ENCODE measurements at places on chromosomes 1 and 21.

GRCh38 chr21:45123440-45123839, 49.1 kb downstream of the ADARB1 start:
- no peak for DNase-seq

- no peak for DNase-seq
These were observed 28.6 kb downstream of the KAZN start for GRCh38 chr1:14626869-14627607.

DNA sequence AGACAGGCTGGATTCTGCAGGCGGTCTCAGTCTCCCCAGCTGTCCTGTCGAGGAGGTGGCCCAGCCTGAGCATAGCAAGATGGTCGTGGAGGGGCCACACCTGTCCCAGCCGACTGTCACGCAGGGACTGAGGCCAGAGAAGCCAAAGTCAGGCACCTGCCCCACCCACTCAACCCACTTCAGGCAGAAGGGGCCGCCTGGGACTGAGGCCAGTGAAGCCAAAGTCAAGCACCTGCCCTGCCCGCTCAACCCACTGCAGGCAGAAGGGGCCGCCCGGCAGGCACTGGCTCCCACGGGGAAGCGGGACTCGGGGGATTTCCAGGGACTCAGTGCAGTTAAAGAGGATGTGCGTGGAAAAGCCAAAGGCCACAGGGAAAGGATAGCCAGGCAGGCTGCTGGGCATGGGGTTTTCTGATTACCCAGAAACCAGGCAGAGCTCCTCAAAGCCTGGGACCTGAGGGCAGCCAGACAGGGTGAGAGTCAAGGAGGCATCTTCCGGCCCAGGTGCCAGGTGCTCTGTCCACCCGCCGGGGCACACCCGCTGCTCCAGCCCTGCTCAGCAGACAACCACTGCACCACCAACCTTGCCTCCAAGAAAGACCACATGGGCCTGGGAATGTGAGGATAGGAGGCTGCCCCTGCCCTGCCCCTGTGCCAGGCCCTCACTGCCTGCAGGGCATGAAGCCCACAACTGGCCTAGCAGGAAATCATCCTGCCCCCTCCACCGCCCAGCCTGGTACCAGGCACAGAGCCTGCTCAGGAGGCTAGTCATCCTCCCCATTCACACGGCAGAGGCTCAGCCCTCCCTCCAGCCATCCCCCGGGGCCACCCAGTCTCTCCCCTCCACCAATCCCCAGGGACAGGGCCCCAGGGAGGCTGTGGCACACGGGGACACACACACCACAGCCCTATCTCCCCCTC, 41.0 kb downstream of the MEGF6 start:
- no peak for DNase-seq

DNA sequence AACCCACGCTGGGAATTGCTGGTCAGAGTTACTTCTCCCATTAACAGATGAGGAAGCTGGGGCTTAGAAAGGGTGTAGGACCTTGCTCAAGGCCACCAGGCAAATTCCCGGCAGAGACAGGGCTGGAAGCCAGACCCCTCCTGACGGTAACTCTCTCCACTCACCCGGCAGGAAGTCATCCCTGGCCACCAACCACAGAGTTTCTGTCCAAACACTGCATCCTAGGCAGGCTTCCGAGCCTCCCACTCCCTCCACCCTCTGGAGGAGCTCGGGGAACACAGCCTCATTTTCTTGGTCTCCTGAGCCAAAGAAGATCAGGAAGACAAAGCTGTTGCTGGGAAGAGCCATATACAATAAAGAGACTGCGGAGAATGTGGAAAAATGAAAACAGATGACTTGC, 25.0 kb upstream of the ZNF436 start:
- DNase-seq: no peak

DNA sequence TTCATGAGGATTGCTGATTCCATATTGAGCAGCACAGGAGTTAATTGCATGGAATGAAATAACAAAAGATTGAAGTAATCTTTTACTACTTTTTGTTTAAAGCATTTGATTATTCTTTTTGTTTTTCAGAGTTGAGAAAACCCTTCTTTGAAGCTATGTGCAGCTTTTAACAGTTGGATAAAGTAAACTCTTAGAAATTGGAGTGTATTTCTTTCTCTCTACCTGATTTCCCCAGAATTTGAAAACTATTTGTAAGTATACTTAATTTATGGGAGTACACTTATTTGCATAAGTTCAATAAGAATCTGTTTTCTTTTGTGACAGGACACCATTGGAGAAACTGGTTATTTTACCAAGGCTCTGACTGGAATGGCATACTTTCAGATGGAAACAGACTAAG, 133.6 kb downstream of the TRIM33 start:
- no peak for DNase-seq

- DNase-seq: no peak
These were observed 352.0 kb downstream of the USH2A start for GRCh38 chr1:216071262-216071661.

- no peak for DNase-seq
These were observed 3.3 kb downstream of the PTPRC start for GRCh38 chr1:198641966-198642668.

DNA sequence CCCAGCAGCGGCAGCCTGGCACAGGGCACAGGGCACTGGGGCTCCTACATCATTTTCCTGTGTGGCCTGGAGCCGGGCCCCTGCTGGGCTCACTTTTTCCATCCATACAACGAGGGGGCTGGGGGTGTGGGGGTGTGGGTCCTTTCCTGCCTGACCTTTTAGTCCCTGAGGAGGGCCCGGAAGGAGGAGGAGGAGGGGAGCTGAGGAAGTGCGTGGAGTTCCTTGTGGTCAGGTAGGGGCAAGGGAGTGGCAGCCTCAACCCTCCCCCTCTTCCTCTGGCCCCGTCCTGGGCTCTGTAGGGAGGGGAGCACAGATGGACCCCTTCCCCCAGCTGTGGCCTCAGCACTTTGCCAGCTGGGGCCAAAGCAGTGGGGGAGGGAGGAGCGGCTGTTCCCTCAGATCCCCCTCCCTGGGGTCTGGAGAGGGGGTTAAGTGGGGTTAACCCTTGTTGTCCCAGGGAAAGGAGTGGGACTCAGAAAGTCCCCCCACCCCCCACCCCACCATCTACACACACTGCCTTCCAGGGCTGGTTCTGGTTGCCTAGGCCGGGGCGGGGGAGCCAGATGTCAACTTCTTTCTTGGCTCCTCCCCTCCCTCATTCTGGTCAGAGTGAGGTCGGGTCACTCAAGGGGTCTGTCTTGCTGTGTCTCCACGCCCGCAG, 5.7 kb downstream of the NTRK1 start:
- DNase-seq: peak; percentile 34

GRCh38 chr1:39852214-39852791, 31.0 kb downstream of the TRIT1 start:
- no peak for DNase-seq

DNA sequence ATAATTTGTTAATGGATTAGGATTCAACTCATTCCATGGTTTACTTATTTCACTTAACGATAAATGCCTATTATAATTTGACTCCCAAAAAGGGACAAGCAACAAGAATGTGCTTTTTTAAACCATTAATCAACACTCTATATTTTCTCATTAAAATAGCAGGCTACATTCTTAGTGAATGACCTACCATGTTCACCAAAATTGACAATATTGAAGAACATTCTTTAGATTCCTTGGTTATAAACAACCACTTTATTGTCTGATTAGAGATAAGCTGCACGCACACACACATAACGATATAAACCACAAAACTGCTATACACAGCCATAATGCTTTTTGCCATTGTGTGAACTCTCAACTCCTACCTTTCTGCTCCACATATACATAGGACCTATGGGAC, 75.4 kb upstream of the LRRC7 start:
- DNase-seq: no peak

DNA sequence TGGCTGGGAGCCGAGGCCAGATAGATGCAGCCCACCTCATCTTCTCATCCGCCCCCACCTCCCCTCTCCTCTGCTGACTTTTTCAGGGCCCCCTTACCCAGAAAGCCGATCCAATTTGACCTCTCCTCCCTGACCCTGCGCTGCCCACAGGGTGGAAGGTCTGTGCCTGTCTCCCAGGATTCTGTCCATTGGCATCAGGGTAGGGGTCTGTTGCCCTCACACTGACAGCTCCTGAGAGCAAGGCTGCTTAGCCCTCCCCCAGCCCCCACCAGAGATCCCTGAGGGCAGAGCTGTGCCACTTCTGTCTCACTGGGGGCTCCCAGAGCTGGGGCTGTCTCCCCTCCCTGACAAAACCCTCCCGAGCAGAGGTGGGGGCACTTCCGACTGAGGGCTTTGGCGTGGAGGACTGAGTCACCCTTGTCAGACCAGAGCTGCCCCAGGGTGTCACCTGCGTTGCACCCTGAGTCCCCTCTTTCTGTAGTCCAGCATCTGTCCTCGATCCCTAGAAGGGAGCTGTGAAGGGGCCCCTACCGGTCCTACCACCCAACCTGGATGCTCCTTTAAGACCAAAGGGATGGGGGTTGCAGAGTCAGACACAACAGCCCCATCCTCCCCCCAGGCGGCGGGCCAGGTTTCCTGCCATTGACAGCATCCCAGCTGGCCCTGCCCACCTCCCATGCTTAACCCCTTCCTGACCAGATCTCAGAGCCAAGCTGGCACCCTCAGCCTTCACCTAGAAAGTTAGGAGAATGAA, 2.4 kb upstream of the FAM110D start:
- no peak for DNase-seq

GRCh38 chr1:9888886-9889285, 21.2 kb downstream of the CTNNBIP1 start:
- no peak for DNase-seq

DNA sequence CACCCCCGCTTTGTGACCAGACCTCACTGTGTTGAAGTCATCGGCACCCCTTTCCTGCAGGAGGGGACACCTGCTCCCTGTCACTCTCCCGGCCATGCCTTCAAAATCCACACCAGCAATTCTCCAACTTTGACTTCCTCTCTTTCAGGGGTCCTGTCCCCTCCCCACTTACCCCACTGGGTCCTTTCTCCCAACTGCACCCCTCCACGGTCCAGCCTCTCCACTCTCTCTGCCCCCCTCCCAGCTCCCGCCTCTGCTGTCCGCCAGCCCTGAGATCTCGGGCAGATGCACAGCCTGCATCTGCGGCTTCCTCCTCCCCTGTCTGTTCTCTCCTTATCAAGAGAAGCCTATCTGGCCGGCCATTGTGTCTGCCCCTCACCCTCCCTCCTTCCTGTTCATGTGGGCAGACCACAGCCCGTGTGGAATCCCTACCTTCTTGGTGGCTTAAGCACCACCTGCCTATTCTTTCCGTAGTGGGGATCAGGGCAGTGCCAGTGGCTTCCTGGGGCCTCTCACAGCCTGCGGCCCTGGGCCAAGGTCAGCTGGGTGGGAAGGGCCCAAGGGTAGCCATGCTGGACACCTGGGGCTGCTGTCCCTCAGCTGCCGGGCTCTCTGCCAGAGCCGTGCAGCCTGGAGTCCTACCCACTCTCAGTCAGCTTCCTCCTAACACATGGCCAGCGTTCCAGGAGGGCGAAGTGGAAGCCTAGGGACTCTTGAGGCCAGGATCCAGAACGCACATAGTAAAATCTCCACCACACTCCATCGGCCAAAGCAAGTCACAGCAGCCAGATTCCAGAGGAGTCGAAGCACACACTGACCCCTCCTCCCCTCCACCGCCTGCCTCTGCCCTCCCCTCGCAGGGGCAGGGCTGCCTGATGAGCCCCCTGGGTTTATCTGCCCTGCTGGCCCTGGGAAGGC, 5.1 kb upstream of the HES4 start:
- DNase-seq: no peak

- no peak for DNase-seq
These were observed 10.2 kb upstream of the ADCY10 start for GRCh38 chr1:167924102-167924501.

DNA sequence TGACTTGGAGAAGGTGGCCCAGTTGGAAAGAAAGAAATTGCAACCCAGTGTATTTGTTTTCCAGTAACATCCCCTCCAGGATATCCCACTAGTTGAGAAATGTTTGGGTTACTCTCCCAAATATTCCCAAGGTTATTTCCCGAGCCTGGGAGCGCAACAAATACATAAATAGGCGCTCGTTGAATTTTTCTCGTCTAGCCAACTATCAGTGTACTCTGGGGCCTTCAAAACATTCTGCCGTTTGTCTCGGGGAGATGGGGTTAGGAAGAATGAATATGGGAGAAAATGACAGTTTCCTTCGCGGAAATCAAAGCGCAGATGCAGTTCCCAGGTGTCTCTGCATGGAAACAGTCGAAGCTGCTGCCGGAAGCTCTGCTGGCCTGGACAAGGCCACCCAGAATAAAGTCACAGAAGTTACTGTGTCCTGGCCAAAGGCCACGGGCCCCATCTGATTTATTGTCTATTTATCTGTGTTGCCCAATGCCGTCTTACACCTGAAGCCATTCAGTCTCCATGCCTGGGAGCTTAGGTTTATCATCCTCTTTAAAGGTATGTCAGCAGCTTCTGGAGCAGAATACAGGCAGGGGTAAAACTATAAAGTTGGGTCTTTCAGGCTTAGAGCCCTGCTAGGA, 1.0 kb downstream of the C1orf115 start:
- DNase-seq: no peak

- no peak for DNase-seq
These were observed 33.6 kb upstream of the GNPAT start for GRCh38 chr1:231207437-231207836.

- no peak for DNase-seq
These were observed 54.8 kb downstream of the EIF4G3 start for GRCh38 chr1:21121764-21122471.

- DNase-seq: no peak
These were observed 155.2 kb downstream of the NR5A2 start for GRCh38 chr1:200182701-200183100.

GRCh38 chr1:91944087-91944486, 5.1 kb upstream of the BRDT start:
- DNase-seq: no peak

DNA sequence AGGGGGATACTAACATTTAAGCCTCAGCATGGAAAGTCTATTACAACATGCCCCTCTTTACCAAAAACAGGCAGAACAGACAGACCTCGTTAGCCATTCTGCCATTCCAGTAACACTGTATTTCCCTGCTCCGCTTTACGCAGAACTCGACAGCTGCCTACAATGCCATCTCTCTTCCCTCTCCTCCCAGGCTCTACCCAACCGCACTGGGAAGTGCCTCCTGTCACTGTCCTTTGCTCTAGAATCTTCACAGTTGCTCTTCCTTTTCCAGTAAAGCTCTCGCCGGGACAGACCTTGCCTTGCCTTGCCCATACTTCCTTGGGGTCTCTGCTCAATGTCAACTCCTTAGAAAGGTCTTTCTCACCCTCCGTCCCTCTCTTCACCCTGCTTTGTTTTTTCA, 22.8 kb downstream of the COA6 start:
- no peak for DNase-seq

DNA sequence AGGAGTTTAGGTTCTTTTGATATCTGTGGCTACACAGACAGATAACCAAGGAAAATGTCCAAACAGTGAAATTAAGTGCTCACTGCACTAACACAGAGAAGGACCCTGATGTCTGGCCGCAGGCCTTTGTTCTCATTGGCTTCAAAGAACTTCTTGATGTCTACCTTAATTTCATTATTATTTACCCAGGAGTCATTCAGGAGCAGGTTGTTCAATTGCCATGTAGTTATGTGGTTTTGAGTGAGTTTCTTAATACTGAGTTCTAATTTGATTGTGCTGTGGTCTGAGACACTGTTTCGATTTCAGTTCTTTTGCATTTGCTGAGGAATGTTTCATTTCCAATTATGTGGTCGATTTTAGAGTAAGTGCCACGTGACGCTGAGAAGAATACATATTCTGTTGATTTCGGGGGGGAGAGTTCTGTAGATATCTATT, 15.2 kb upstream of the LGALS8 start:
- no peak for DNase-seq
